Naive thymus-derived CD4-positive, alpha-beta T cell (primary cell): ENCODE measurements at places on chromosomes 2 and 18.

DNA sequence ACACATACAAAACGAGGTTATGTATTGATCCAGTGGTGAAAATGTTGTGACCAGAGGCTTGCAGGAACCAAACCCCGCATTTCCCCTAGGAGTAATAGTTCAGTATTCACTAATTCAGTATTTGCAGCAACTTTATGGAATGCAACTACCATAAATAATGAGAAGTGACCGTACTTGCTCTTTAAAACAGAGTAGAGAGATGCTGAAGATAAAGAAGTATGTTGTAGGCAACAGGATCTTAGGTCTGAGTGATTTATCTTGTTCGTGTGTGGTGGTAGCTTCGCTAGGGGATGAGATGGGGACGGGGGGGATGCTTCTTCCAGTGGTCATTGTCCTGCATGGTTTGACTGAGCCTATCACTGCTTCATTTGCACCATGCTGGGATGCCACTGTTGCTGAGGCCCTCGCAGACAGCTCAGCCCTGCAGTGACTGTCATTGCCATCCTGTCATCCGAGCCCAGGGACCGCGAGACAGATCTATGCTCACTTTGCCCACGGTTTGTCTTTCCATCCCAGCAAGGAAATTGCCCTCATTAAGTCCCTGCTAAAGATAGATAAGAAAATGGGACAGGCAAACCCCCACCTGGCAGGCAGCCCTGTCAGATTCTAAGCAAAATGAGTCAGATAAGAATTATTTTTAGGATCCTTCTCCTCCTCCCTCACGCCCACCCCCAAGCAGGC lies 181.3 kb downstream of the CTIF start:
- no peak for DNase-seq

GRCh38 chr2:72118951-72119350 lies 28.7 kb downstream of the CYP26B1 start:
- no peak for DNase-seq

GRCh38 chr2:150916467-150917396 lies 344.9 kb downstream of the RBM43 start:
- DNase-seq, result no peak

DNA sequence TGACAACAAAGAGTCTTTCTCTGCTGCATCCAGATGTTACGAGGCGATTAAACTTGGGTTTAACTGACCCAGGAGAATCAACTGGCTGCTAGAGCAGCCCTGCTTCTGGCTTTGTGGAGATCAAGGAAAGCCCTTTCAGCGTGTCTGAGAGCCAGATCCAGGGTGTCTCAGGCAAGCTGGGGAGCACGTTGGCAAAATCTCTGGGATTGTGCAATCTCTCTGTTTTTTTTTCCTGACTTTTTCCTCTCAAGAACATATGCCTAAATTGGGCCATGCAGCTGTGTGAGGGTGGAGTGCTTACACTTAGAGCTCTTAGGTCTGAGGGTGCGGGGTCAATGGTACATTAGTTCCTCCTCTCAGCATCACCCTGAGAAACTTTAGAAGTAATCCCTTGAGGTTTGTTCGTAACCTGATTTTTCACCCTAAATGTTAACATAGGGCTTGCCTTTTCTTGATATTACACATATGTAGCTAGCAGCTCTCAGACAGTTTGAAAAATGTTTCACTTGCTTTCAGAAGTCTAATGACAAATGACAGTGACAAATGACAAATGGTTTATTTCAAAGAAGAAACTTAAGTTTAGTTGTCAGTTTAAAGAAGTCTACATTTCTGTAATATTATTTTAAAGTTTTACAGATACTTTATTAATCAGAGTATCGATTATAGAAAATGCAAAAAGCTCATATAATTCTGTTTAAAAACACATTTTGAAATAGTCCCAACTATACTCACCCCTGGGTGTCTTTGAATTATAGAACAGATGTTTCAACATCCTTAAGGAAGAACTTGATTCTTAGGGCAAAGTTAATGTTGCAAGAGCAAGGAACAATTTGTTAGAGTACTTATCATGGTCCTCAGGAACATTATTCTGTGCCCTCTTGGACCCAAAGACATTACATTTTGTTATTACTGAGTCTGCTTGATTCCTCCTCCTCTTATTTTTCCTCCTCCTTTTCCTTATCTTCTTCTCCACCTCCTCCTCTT lies 38.4 kb upstream of the ZSWIM2 start:
- no peak for DNase-seq

DNA sequence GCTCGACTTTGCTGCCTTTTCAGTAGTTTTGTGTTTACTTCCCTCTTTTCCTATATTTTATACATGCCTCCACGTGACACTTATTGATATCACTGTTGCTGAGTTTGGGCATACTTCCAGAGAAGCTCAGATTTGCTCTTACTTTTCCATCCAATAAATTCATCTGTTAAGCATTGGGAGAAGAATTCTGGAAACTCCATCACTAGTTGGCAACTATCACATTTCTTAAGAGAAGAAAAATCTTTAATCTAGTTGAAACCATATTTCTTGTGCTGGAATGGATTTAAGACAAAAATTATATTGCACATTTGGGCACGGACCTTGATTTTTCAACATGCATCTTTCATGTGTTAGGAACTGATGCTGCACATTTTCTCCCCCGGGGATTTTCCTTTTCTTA lies 52.6 kb upstream of the CPO start:
- DNase-seq, result no peak

- no peak for DNase-seq
Observed at GRCh38 chr2:196112418-196113034, 43.9 kb upstream of the DNAH7 start.

DNA sequence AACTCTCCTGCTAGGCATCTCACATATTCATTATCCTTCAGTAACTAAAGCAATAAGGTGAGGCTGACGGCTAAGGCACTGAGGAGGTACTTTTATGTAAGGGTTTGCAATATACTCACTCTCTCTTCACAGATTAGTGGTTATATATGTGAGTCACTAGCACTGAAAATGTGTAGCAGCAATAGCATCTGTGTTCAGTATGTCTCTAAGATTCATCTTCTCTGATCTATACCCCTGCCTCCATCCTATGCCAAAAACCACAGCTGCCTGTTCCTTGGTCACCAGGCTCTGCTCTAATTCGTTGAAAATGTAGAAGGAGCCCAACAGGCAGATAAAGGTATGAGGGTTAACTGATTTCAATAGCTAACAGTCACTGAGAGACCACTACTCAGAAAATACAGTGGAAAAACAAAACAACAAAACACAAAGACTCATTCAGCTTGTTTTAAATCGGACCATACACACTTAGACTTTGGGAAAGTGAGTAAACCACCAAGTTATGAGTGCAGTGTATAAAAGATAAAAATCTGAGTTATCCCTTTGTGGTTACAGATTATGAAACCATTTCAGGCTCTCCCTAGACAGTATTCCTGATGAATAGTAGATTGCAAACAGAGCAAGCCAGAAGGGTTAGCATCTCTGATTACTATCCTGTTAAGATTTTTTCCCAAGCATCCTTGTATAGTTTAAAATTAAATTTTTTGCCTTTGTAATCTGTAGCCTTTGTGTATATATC lies 75.3 kb upstream of the CYP26B1 start:
- DNase-seq, result no peak

- DNase-seq, result no peak
Observed at GRCh38 chr2:240422658-240423329, 12.7 kb upstream of the GPC1 start.

- DNase-seq, result no peak
Observed at GRCh38 chr2:73838889-73839534, 10.3 kb downstream of the STAMBP start.

DNA sequence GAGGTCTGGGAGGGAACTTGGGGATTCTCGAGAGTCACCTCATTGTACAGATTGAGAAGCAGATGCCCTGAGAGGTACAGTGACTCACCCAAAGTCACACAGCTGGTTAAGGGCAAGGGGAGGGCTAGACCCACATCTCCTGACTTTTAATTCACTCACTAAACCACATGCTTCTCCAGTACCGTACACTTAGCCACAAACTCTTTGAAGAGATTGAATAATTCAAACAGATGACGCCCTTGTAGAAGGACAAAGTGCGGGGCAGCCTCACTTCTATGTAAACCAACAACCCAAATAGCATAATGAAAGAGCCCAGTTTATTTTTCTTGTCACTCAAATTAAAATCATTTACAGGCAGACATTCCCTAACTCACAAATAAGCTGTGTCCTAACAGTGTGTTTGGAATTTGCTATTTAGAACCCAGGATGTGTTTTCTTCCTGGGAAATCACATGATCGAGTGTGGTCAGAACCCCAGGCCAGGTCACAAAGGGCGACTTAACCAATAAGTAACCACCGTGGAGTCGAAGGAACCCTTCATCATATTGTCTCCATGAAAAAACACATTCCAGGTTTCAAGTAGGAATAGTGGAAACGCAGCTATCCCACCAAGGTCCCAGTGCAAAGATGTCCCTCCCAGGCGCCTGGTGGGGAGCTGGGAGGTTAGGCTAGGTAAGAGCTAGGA lies 35.8 kb upstream of the PTPN4 start:
- no peak for DNase-seq

DNA sequence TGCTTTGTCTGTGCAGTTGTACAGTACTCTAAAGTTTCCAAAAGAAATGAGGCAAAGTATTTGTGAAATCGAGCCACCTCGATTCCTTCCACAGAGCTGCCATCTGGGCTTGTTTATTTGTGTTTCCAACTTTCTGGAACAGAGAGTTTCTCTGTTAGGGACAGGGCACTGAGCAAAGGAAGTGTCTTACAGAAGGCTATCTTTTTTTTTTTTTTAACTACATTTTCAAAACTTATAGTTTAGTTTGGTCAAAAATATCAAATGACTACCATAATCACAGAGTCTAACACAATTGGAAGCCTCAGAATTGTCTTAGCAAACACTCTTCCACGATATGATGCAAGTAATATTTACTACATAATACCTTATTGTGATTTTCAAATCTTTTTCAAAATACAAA lies 796 bp downstream of the RFTN2 start:
- DNase-seq, result no peak

- DNase-seq, result no peak
Observed at GRCh38 chr2:58749041-58749440, 507.9 kb upstream of the FANCL start.

DNA sequence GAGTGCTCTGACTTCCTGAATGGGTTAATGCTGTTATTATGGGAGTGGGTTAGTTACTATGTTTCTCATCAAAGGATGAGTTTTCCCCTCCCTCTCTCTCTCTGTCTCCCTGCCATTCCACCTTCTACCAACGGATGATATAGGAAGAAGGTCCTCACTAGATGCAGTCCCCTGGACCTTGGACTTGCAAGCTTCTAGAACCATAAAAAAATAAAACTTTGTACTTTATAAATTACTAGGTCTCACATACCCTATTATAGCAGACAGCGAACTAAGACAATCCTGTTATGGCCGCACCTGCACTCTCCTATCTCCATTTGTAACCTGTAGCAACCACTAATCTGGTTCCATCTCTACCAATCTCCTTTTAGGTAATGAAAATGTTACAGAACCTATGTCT lies 564.9 kb downstream of the CNTNAP5 start:
- no peak for DNase-seq

GRCh38 chr2:118811514-118812115 lies 35.8 kb downstream of the EN1 start:
- no peak for DNase-seq

GRCh38 chr2:10449838-10450691 lies 1.9 kb upstream of the ODC1 start:
- DNase-seq, result no peak

- DNase-seq, result no peak
Observed at GRCh38 chr18:55897091-55897689, 309.2 kb upstream of the TCF4 start.

DNA sequence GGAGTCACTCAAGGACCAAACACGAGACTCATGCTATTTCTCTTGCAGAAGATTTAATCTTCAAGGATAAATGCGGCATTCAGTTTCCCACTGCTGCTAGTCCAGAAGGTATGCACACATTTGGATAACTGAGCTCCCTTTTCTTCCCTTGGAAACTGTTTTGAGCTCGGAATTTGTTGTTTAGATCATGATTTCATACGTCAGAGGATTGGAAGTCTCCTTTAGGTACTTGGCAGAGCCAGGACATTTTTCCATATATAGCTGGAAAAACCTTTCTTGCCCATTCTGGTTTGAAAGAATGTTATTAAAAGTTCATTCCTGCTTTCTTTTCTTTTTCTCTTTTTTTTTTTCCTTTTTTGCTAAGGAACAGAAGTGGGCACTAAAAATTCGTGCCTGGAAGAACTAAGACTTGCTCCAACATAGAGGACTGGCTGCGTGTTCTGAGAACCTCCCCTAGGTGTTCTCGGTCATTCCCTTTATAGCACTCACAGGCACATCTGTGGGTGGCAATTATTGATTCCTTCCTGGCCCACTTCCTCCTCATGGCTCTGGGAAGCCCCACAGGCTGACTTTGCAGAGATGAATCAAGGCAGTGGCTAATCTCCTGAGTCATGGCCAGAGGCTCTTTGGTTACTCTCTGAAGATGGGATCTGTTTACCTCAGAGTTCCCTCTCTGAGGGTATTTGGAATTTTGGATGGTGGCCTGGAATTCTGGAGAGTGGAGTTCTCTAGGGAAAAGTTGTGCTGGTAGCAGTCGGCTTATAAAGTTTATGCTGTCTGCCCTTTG lies 104.8 kb downstream of the PLCL1 start:
- no peak for DNase-seq
